Smooth muscle cell of the pulmonary artery (primary cell): ENCODE measurements at places on chromosomes 12 and 14. TPM values are rescaled to one million over a fixed set of nuclear protein-coding genes. Genes with fewer than 3 reads are reported as not detected.

Gene KDM5A
- 60.0 and 67.2 TPM in 2 replicates for total RNA-seq

Gene LARP4
- 40.0 and 49.1 TPM in 2 replicates for total RNA-seq

Gene OASL
- total RNA-seq: 0.03 and 0.26 TPM in 2 replicates

Gene DUSP16
- 5.7 and 6.6 TPM in 2 replicates for total RNA-seq

Gene CRIP1
- total RNA-seq: 5.1 and 7.4 TPM in 2 replicates

Gene TUBA1C
- 303 and 344 TPM in 2 replicates for total RNA-seq

Gene KIF26A
- total RNA-seq: under 0.01 and 0.03 TPM in 2 replicates

Gene SPX
- total RNA-seq: 1.2 and 2.0 TPM in 2 replicates

Gene MAP1LC3B2
- 0.52 and 0.89 TPM in 2 replicates for total RNA-seq
